NCI-H748 treated with DMSO at 0.1 percent for 48 hours (cell line): ENCODE measurements at places on chromosomes 2 and 18.

DNA sequence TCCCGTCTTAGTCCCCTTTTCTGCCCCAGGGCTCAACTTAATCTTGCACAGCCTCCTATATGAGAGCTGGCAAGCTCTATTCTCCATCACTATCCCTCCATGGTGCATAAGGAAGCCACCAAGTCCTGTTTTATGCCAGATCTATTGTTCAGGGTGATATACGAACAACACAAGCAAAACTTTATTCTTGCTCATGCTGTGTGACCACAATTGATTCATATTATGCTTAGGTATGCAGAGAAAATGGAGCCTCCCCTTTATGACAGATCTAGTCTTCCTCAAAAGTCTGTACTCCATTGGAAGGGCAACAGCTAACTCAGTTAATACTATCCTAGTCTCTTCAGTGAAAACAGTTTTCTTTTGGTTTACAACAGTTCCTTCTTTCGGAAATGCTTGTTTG, 94.0 kb upstream of the STON1 start:
- no peak for DNase-seq

GRCh38 chr2:21044694-21045371, 960 bp upstream of the APOB start:
- no peak for DNase-seq

DNA sequence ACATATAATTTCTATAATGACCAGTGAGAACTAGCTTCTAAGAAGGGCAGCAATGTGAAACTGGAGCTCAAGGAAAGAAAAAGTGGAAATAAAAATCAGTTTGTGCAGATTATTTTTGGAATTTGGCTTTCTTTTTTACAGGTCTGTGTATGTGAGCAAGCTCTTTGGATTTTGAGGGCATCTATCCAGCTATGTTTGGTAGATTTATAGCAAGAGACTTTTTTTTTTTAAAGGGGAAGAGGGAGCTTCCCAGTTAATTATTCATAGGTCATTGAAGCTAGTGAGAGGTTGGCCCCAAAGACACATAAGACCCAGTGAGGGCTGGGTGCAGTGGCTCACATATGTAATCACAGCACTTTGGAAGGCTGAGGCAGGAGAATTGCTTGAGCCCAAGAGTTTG, 24.0 kb upstream of the COLEC12 start:
- no peak for DNase-seq

- peak; percentile 78 for DNase-seq
Observed at GRCh38 chr2:210456571-210456970, 20.0 kb downstream of the LANCL1 start.

DNA sequence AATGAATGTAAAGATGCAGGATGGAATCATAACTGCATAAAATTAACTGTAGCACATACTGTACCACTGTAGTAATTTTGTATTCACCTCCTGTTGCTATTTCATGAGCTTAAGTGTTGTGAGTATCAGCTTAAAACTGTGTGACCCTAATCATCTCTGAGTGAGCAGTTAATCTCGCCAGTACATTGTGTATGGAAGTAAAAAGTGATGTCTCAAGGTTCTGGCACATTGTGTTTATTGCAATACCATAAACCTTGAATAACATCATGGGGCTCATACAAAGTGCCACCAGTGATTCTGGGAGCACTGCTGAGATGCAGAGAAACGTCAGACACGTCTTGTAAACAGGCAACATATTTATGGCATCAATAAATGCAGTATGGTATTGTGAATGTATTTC, 124.5 kb downstream of the PMAIP1 start:
- DNase-seq, result no peak

DNA sequence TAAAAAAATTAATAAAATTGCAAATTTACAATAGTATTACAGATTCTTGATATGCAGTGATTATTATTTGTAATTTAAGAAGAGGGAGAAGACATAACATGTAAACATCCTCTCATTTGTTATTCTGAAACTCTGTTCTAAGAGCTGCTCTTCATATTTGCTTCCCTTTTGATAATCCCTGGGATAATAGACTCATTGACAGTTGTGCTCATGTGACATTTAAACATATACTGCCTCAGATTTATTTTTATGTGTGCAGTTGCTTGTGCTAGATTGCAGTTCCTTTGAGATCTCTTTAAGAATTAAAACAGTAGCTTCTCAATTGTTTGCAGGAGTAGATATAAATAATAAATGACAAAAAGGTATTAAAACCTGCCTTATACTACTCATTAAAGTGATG, 605.1 kb upstream of the CNTNAP5 start:
- no peak for DNase-seq

- DNase-seq, result no peak
Observed at GRCh38 chr2:24894750-24895149, 25.3 kb downstream of the ADCY3 start.

DNA sequence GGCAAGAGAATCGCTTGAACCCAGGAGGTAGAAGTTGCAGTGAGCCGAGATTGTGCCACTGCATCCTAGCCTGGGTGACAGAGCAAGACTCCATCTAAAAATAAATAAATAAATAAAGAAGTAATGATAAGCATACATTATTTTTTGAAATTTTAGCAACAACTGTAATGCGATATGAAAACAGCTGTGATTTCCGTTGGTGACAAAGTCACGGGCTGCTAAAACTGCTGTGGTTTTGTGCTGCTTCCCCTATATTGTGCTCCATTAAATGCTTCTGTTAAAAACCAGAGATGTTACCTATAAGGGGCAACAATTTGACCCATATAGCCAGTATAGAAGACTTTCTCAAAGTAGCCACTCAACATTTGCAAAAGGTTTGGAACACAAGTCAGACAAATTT, 8.3 kb downstream of the TRIM54 start:
- DNase-seq, result no peak

DNA sequence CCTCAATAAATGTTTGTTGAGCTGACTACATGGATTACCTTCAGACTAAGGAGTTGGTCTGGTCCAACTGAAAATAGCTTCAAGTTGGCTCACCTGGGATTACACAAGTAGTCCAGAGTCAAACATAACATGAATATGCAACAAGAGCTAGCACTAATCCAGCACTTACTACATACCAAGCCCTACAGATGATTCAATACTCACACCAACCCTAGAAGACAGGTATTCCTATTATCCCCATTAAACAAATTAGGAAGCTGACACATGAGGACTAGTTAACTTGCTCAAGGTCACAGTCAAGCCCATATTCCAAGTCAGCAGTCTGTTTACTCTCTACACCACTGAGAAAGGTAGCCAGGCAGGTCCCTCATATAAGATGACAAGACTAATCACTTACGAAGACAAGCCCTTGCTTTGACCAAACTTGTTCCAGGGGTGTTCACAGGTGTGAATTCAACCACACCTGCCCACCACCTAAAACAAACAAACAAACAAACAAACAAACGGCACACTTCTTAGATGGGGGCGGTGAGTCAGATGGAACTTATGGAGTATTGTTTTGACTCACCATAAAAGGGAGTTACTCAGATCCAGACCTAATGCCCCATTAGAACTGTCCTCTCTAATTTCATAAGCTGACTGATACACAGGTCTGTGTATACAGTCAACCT, 29.1 kb downstream of the TMEM131 start:
- no peak for DNase-seq

DNA sequence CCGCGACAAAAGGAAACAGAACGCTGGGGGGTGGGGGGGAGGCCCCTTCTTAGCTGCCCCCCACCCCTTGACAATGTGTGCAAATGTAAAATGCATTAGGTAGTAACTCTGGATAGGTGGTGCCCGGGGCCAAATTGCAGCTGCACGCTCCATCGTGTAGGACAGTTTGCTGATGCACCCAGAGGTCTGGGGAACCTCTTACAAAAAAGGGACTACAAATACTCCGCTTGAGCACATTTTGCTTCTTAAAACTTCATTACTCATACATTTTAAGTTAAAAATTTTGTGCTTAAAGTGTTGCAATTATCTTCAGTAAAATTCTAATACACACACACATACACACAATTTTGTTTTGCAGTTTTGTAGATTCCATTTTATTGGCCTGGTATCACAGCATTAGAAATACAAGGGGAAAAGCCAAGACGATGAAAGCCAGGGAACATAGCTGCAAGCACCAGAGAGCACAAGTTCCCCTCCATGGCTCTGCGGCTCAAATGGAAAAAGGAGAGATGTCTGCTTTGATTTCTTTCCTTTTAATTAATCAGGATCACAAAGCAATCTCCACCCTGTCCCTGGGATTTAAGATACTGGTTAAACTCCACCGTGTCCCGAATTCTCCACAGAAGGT, 582.1 kb downstream of the ZEB2 start:
- DNase-seq, result no peak

- no peak for DNase-seq
Observed at GRCh38 chr2:25920336-25920735, 42.0 kb upstream of the ASXL2 start.

GRCh38 chr2:25602333-25602723, 71.0 kb downstream of the DTNB start:
- no peak for DNase-seq

DNA sequence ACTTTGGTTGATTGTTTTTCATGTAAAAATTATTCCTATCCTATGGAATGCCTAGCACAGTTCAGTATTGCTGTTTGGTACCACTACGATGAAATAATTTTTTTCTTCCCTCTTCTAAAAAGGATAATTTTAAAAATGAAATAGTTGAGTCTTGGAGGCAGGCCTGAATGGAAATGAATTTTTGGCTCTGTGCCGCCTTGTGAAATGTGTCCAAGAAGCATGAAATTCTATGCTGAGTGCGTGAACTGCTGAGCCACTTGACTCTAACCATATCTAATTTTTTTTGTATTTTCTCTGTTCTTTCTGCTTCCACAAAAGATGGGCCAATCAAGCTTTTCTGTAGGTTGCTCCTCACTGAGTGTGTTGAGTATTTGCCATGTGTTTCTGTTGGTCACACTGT, 95.0 kb downstream of the PRPF40A start:
- no peak for DNase-seq

DNA sequence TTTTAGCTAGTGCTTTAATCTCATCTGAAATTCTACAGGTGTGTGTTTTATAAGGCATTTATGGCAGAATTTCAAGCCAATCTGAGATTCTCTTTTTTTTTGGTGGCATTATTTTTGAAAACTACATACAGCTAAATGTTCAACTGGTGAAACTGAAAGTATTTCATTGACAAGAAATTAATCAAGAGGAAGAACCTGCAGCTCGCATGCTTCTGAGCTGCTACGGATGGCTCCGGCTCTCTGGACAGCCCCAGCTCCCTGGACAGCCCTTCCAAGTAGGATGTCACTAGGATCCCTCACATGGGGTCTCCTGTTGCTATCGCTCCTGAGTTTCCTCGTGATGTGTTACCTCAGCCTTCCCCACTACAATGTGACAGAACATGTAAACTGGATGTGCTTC, 46.4 kb downstream of the AAK1 start:
- no peak for DNase-seq

DNA sequence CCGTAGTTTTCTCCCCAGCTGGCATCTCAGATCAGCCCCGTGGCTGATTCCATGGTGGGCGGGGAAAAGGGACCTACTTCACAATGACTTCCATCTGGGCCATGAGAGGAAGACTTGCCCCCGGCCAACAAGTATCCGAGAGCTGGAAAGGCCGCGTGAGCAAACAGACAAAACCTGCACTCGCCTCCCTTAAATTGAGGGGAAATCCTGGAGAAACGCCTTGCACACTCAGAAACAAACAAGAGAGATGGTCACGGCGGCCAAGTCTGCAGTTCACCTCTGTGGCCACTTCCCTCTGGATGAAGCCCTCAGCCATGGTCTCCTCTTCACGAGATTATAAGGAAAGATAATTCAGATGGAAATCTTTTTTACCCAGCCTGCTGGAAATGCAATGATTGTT, 39.4 kb upstream of the TPO start:
- no peak for DNase-seq

DNA sequence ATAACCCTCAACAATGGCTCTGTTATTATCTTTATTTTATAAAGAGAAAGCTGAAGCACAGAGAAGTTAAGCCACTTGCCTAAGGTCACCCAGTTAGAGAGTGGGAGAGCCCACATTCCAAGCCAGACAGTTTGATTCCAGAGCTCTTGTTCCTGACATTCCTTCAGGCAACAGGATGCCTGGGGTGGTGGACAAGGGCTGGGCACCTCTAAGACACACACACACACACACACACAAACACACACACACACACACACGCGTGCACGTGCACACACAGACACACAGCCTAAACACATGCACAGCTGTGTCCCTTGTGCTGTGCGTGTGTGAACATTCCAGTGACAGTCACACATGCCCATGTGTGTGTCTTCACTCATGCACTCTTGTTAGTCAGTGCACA, 26.4 kb downstream of the CELF4 start:
- DNase-seq, result no peak

GRCh38 chr18:59402432-59403090, 43.5 kb upstream of the LMAN1 start:
- peak; percentile 97 for DNase-seq
